Stimulated activated CD8-positive, alpha-beta memory T cell treated with anti-CD3 and anti-CD28 coated beads, Interleukin-2, amount 100 ng/mL, for 1 hour (primary cell): ENCODE measurements at places on chromosomes 2 and 18.

- DNase-seq: no peak
These were observed 148.7 kb downstream of the TFCP2L1 start for GRCh38 chr2:121136323-121136722.

GRCh38 chr18:34339155-34339554, 114.4 kb upstream of the NOL4 start:
- DNase-seq: no peak

- no peak for DNase-seq
These were observed 28.1 kb upstream of the ASPRV1 start for GRCh38 chr2:69989441-69990105.

- DNase-seq: no peak
These were observed 9.5 kb downstream of the CHAC2 start for GRCh38 chr2:53777134-53777533.

GRCh38 chr2:188978291-188979081, 4.3 kb downstream of the COL3A1 start:
- DNase-seq: no peak

DNA sequence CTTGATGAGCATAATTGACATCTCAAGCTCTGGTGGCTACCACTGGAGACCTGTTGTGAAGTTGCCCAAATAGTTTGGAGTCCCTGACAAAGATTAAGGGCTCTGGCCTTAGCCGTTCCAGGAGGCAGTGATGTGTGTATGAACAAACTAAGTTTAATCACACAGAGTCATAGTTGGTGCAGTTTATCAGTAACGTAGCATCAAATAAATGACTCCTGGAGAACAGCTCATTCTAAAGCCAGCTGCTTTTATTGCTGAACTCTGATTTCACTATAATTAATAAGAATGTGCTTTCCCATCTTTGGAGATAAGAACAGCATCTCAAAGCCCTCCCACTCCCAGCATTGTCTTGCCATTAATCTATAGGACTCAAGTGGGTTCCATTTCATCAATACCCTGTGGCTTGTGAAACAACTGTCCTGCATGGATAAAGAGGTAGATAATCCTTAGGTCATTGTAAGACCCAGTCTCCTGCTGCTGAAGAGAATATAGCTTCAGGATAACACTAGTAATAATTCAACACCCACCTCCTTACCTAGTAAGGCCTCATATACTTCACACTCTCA, 211.4 kb upstream of the THUMPD2 start:
- DNase-seq: no peak

GRCh38 chr2:226575928-226576327, 223.7 kb downstream of the IRS1 start:
- DNase-seq: no peak

DNA sequence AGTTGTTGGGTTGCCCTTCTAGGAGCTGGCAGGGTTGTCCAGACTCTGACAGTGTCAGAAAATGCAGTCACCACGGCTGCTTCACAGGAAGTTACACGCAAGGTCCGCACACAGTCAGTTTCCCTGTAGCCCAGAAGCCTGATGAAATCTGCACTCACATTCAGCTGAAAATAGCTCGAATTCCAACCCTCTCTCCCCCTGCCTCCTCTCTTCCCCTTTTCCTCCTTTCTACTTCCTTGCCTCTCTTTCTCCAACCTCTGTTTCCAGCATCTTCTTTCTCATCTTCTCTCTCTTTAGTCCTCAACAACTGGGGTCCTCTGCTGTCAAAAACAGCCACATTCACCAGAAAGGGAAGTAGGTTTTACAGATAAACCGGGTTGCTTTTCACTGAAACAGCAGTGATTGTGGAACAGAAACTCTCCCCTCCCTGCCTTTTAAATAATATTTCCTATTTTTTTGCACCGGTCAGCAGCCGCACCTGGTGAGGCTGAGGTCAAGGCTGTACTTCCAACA, 69.3 kb downstream of the BCL11A start:
- DNase-seq: no peak

- no peak for DNase-seq
These were observed 10.3 kb downstream of the ZC3H15 start for GRCh38 chr2:186496401-186496800.

- DNase-seq: no peak
These were observed 194.1 kb upstream of the HNMT start for GRCh38 chr2:137770166-137770565.

DNA sequence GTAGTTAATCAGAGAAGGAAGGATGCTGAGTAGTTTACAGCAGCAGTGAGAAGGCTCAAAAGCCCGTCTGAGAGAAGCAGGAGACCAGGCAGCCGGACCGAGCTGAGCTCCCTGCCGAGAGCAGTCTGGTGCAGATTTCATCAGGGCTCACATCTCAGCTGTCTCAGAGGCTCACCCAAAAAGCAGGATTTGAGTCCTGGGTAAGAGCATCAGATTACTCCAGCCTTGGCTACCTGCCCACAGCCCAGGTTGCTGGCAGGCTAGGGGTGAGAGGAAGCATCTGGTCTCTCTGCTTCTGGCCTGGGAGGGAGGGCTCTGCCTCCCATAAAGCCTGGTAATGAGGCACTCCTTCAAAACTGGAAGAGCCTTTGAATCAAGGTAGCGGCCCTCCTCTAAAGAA, 140.5 kb downstream of the ST6GAL2 start:
- DNase-seq: no peak

DNA sequence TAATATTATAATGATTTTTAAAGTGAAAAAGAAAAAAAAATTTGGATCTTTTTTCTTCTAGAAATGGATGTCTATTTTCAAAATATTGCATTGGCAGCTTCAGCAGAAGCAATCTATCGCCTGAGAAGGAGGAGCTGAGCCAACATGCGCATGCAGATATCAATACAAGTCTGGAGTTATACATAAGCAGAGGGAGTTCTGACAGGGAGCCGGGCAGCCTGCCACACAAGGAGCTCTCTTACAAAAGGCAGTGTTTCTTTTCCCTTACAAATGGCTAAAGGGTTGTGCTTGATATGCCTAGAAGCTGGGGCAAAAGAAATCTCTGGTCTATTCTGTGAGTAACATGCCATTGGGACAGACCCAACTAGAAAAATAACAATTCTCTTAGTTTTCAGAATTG, 291.9 kb upstream of the TRIB2 start:
- DNase-seq: no peak

DNA sequence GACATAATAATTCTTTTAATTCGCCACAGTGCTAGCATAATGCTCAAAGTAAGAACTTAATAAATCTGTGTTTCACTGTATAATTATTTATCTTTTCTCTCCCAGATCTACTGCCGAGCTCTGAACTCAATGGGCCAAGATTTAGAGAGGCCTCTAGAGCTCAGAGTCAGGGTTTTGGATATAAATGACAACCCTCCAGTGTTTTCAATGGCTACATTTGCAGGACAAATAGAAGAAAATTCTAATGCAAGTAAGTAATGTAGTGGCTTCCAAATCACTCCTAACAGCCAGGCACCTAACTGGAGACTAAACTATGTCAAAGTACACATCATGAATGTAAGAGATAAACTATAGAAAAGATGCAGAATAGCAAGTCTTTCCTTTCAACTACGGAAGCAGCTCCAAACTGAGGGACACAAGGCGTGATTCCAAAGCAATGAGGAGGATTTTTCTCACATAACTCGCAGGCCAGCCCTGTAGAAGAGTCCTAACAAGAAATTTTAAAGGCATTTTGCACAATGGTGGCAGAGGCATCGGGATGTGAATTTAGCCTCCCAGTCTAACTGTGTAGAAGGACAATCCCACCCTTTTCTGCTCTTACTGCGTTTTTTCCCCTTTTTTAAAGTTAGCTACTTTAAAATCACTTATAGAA, 12.0 kb downstream of the DSG1 start:
- no peak for DNase-seq

DNA sequence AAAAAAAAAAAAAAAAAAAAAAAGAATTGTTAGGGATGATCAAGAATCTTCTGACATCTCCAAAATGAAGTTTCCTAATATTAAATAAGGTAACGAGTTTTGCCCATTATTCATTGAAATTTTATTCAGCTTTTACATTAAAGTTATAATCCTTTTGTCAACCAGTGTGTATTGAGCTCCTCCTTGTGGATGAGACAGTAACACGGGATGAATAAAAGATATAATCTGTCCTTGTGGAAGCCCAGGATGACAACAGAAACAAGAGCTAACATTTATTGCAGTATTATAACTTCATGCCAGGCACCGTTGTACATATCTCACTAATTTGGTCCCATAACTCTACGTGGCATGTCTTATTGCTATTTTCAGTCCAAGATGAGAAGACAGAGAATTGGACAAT, 33.4 kb upstream of the SERPINB7 start:
- no peak for DNase-seq

DNA sequence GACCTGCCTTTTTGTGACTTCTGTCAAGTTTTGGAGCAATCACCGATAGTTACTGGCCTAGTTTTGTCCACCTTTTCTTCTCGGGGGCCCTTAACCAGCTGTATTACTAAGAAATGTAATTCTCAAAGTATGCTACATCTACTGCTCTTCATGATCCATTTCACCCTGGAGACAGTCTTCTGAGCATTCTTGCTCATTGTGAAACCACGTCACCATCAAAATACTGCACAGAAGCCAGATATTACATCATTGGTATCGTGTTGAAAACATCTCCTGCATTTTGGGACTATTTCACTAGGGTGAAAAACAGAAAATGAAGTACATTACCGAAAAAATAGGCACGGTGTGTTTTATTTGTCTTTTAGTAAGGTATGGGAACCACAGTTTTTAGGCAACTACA, 11.7 kb downstream of the LYPD6B start:
- no peak for DNase-seq

DNA sequence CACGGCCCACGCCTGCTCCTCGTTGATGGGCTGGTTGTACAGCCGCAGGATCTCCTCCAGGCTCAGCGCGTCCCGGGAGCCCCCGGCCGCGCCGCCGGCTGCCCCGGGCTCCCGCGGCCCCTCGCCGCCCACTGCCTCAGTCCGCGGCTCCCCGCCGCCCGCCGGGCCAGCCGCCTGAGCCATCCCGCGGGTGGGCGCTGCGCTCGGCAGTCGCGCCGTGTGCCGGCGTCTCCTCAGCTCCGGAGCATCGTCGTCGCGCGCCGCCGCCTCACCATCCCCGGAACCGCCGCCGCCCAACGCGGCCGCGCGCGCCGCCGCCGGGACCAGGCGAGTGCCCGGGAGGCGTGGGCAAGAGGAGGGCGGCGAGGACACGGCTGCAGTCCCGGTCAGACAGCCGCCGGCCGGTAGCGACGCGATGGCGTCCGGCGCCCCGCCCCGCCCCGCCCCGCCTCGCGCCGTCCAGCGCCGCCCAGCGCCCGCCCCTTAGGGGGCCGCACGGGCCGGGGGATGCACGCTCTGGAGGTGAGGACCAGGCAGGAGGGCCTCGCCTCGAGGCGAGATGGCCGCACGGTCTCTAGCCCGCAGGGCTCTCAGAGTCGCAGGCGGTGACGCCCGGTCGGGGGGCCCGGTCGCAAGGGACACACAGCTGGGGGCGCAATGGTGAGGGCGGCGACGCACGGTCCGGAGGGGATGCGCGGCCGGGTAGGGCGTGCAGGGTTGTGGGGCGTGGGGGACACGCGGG, at the start of gene SPIRE1:
SPIRE1 (minus strand) TSS at position 424 of the 742 bp plus-strand sequence; CDS start at position 183, 241 bp downstream.
- no peak for DNase-seq

- no peak for DNase-seq
These were observed 28.6 kb upstream of the POU3F3 start for GRCh38 chr2:104825124-104825865.

DNA sequence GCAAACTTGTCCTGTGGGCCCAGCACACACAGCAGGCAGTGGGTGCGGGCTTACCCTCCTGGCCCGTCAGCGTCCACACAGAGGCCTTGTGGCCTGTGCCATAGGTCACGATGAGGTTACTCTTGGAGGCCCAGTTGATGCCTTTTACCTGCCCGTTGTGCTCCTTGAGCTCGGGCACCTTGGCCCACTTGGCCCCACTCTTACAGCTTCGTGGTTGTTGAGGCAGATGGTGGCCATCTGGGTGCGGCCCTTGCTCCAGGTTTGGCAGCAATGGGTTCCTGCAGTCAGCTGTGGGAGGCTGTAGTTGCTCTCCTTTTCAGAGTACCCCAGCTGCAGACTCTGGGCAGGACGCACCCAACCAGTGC, 45.5 kb upstream of the PTH2R start:
- DNase-seq: no peak

GRCh38 chr2:206442474-206442832, 879 bp upstream of the ADAM23 start:
- no peak for DNase-seq

DNA sequence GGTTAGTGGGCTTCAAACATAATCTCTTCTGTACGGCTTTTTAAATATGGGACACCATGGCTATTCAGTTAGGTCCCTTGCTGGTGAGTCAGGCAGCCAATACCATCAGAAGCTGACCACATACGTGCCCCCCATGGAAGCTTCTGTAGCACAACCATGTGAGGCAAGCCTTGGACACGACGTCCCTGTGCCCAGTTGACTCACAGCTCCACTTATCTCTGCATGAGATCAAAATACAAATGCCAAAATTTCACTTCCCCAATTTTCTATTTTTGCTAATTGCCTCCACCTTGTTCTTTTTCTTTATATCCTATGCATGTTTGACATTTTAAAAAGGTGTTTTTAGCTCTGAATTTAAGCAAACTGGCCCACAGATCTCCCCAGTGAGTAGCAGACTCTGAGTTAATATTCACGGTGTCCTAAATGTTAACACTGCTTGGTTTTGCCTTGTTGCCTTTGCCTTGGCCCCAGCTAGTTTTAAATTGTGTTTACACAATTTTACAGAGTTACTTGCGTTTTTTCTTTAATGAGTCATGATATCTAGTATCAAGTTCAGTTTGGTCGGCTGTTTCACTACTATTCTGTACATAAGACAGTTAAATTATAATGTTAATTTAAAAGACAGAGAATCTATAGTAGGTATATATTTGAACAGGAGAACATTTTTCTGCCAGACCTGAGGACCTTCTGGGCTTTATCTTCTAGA, 77.5 kb downstream of the CDCA7 start:
- no peak for DNase-seq

GRCh38 chr2:49827366-49827765, 673.1 kb upstream of the FSHR start:
- no peak for DNase-seq

GRCh38 chr18:48868468-48869466, 82.0 kb downstream of the SMAD7 start:
- peak; percentile 7 for DNase-seq
